NCI-H1436 treated with DMSO at 0.1 percent for 48 hours (cell line): ENCODE measurements at places on chromosomes 3 and 15.

DNA sequence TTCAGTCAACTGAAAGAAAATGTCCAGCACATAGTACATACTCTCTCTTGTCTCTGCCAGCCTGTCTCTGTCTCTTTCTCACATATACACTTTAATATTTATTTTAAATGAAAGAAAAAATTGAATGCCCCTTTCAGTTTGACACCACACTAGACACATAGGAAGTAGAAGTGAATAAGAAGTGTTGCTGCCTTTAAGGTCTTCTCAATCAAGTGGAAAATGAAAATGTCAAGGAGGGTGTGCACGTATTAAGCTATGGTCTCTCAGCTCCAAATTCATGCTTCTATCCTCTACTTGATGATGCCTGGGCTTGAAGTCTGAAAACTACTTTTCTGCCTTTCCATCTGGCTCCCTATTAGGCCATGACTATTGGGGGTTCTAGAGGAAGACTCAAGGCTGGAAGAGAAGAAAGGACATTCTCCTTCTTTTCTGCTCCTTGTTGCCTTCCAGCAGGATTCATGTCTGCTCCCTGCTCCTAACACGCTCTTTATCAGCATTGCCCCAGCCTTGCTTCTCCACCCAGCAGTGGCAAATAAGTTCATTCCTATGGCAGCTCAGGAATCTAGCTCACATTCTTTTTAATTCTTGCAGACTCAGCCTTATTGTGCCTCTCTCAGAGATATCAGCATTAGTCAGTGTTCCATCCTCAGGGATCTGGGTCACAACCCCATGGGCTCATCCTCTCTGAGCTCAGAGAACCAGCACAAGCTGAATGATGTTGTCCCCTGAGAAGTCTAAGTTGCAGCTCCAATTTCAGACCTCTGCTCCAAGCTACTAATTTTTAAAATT is 609.1 kb upstream of the GRM7 start:
- no peak for DNase-seq

GRCh38 chr15:57418635-57419034 is 42.3 kb downstream of the CGNL1 start:
- no peak for DNase-seq

DNA sequence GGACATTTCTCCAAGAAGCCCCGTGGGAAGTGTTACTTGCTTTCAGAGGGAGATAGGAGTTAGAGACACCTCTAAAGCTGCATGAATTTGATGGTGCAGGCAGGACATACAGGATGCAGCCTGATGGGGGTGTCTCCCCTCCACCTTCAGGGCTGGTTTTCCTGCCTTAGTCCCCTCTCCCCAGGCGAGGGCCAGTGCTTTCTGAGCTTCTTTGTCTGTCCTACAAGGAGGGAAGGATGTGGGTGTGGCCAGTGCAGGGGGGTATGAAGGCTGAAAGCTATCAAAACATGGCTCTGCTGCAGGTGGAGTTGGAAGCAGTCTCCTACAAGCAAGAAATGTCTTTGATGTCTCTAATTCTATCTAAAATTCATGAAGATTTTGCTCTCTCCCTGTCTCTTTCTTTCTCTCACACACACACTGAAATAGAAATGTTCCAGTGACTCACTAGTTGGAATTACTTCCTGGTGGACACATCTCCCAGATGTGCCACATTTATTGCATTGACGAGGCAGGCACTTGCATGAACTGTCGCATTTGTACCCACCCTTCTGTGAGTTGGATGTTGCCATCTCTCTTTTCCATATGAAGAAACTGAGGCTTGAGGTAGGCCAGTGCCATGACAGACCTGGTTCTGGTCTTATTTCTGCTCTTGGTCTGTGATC is 13.9 kb upstream of the PODXL2 start:
- DNase-seq, result no peak

DNA sequence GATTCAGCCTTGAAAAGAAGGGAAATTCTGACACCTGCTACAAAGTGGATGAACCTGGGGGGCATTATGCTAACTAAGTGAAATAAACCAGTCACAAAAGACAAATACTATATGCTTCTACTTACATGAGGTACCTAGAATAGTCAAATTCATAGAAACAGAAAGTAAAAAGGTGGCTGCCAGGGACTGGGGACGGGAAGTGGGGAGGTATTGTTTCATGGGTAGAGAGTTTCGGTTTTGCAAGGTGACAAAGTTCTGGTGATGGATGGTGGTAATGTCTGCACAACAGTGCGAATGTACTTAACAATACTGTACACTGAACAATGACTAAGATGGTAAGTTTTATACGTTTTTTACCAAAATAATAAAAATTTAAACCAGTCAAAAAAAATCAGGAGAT is 4.8 kb downstream of the IDH2 start:
- DNase-seq, result no peak

DNA sequence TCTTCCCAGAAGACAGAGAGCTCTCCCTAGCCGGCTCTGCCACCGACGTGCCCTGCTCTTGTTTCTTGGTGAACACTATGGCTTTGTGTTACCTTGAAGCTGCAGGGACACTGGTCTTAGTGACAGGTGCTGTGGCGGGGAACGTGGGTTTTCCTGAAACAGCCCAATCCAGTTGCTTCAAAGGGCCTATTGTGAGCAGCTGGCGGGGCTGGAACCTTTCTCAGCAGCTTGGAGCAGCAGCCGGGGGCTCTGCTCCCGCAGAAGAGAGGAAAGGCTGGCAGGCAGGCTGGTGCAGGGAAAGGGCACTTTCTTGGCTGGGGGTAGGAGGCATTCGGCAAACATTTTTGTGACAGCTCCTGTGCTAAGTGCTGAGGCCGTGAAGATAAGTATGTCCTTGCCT is 12.8 kb downstream of the MYZAP start:
- DNase-seq, result no peak

GRCh38 chr3:196942915-196943277 is 568 bp upstream of the NCBP2 start:
- no peak for DNase-seq

DNA sequence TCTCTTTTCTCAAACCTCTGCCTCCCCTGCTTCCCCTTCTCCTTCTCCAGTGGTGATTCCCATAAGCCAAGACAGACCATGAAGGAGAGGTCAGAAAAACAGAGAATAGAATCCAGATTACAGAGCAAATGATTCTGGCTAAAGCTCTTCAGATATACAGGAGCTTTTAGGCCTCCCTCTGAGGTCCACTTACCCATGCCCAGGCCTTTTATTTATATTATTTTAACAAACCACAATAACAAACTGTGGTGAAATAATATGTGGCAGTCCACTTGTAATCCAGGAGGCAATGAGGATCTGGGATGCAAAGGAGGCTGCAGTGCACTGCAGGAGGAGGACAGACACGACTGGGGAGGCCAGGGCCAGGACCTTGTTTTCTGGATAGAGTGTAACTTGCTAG is 104.1 kb downstream of the STAC start:
- DNase-seq, result no peak

GRCh38 chr3:182258538-182259177 is 534.6 kb upstream of the ATP11B start:
- peak; percentile 48 for DNase-seq

DNA sequence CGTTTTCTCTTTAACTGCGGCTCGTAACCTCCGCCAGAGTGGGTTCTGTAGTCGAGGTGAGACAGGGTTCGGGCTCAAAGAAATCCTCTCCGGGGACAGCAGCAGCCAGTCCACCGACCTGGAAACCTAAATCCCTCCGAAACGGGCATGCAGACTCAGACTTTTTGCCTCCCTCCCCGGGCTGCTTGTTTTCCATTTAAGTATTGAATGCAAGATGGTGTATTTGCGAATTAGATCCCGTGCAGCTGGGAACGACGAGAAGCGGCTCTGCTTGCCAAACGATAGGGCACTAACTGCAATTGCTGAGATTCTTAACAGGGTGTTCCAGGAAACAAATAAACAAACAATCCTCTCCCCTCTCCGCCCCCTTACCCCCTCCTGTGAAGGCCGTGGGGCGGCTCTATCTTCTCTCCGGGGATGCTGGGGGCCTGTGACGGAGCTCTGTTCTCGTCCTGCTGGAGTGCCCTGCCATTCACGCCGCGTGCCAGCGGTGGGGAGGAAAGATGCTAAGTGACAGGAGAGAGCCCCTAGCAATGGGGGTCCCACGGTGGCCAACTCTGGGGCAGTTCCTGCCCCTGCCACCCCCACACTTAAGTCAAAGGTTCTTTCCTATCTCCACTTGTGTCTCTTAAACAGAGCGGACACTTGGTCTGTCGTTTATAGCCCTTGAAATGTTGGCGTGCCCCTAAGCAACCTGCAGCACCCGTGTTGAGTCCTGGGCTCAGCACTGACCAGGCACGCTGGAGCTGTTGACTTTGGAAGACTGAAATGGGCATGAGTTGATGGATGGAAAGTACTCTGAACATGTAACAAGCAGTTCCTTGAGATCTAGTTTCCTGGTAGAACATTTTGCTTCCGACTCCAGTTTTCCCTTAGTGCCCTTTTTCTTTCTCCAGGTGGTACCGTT is 1.3 kb upstream of the ETV5 start:
- no peak for DNase-seq
